Muscle of arm (tissue), 14 donors: ENCODE measurements at places on chromosomes 11 and 22.

GRCh38 chr11:121696931-121697670 lies 244.3 kb upstream of the SORL1-AS1 start:
- DNase-seq = no peak

DNA sequence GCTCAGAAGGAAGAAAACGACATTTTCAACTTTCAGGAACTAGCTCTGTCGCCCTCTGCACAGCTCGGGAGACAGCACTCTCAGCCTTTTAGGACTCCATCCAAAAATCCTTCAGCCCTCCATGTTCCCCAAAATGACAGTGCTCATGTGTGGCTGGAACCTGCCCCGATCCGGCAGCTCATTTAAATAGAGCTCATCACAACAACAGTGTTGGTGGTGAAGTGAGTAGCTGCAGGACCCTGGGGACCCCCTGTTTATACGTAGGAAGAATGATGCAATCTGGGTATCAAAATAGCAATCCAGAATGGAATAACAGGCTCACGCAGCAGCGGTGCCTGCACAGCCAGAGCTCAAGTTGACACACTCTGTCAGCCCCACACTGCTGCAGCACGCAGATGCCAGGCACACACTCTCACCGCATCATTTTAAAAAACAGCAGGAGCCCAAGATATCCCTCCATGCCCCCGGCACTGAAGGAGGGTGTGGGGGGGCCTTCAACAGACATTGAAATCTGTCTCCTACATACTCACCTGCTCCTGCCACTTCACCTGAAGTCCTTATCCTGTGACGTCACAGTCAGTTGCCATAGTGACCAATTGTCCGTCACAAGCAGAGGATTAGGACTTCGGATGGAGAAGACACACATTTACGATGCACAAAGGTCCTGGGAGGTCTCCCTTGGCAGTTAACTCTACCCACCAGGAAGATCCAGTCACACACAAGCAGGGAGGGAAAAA lies 24.0 kb downstream of the TRIM66 start:
- DNase-seq = peak; percentile 47

DNA sequence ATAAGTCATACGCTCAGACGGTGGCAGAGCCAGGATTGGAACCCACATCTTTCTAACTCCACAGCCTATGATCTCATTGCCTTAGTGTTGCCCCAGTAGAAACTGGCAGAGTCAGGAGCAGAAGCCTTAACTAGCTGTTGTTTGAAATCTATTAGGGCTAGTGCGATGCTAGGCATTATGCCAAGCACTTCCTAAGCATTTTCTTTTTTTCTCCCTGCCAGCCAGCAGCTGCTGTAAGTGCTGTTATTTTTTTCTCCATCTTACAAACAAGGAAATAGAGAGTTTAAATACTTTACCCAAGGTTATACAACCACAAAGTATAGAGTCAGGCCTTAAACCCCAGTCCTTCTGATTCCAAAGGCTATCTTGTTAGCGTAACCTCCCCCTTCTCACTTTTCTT lies 161.0 kb upstream of the SORL1-AS1 start:
- no peak for DNase-seq

- no peak for DNase-seq
These were observed 239.3 kb downstream of the GRIK4 start for GRCh38 chr11:120750647-120751549.

DNA sequence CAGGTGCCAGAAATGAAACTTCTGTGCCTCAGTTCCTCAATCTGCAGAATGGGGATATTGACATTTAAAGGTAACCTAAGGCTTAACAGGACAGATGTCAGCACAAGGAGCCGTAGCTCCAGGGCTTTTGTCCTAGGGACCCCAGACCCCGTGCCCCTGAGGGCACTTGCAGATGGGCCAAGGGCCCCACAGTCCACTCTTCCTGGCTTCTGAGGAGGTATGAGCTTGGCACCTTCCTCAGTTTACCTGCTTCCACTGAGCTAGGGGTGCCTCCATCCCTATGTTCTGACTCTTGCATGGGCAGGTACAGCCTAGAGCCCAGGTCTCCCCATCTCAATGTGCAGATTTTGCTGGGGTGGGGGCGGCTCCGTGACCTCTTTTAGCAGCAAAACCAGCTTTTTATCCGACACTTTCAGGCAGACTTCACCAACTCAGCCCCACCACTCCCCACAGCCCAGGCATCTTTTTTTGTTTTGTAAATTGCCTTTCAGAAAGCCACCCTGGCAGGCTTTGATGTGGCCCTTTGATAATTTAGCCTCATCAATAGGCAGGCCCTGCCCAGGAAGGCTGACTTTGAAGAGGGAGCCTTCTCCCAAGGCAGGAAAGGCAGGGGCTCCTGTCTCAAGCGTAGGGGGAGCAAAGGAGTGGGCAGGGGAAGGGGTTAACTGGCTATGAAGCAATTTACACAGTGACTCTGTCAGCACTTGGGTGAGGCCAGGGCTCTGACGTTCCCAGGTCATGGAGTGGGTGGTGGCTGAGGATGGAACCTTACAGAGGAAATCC lies 23.7 kb upstream of the FGF3 start:
- no peak for DNase-seq
